ENCODE measurements at places on chromosomes 11 and 22. TPM values are rescaled to one million over a fixed set of nuclear protein-coding genes. Genes with fewer than 3 reads are reported as not detected.

ILK gene
- 149 TPM for total RNA-seq

SMTNL1 gene
- total RNA-seq = not detected

IL10RA gene
- 29.0 TPM for total RNA-seq

GAB4 gene
- total RNA-seq = not detected

IFITM10 gene
- total RNA-seq = 4.9 TPM

PLAAT2 gene
- not detected for total RNA-seq

OR8B8 gene
- total RNA-seq = not detected

All from vagina (tissue), 2 donors.